D721Med (cell line): ENCODE measurements at places on chromosomes 12 and 14.

GRCh38 chr14:23829736-23830471 lies 123.7 kb upstream of the DHRS4 start:
- DNase-seq, result no peak

DNA sequence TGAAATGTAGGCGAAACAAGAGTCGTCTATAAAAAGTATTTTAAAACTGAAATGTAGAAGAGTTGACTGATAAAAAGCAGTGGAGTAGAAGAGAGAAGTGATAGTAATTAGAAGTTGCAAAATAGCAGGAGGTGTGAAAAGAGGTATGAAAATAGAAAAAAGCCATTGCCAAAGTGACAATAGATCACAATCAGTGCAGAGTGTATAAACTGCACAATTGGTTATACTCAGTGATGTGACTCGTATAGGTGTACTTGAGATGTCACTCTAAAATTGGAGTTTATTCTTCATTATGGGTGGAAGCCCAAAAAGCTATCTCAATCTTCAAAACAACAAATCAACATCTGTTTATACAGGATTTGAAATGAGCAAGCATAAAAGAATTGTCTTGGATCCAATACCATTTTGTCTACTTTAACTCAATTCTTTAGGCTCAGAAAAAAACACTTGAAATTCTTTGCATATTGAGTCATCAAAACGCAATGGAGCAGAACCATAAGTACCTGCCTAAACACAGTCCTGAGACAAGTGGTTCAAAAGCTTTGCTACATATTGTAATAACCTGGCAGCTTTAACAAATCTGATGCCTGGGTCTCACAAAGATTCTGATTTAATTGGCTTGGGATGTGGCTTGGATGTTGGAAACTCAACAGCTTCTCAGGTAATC lies 8.8 kb downstream of the IKBIP start:
- no peak for DNase-seq

- DNase-seq, result no peak
Measured at GRCh38 chr12:120278137-120279069, 12.9 kb upstream of the PXN start.

DNA sequence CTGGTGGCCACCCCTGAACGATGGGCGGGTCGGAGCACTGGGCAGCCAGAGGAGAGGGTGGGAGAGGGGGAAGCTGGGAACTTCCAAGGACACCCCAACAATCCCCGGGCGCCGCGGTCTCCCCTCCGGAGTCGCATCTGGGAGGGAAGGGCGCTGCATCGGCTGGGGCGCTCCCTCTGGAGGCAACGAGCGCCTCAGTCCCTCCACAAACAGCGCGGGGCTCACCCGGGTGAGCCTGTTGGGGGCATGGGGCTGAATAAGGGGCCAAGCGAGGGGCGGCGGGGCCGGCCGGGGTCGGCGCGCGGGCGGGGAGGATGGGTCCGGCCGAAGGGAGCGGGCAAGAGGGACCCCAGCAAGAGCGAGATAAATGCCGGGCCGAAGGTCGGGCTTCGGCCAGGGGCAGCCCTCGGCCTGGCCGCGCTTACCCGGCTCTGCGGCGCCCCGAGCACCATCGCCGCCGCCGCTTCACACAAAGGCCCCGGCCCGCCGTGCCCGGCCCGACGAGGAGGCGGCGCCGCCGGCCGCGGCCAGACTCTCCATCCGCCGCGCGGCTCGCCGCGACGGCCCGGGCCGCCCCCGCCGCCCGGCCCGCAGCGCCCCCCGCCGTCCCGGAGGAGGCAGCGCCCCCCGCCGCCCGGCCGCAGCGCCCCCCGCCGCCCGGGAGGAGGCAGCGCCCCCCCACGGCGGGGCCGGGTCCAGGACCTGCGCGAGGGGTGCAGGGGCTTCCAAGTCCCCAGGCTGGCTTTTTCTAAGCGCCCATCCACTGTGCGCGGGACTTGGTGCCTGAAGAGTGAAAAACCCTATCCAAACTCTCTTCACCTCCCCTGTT lies at the start of gene ZBTB39:
Gene ZBTB39 (minus strand): TSS at position 567 of the 829 bp plus-strand sequence. CDS start 1,629 bp downstream, outside the sequence.
- DNase-seq, result peak; percentile 66

DNA sequence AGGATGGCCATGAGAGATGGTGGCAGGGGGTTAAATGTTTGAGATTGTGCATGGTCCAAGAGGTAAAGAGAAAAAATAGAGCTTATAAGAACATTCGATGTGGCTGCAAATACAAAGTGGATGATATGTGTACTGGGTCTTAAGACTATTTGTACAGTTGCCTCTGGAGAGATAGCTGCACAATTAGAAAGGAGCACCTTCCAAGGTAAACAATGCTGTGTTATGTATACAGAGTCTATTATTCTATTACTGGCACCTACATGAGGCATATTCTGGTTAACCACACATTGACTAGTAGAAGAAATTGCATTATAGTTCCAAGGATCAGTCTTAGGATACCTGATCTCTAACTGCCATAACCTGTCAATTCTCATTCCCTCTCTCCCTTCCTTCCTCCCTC lies 238.0 kb upstream of the FOXN3 start:
- DNase-seq, result no peak

GRCh38 chr12:26460361-26460760 lies 265.0 kb downstream of the SSPN start:
- DNase-seq, result no peak

- no peak for DNase-seq
Measured at GRCh38 chr14:76019676-76020075, 34.1 kb downstream of the IFT43 start.

DNA sequence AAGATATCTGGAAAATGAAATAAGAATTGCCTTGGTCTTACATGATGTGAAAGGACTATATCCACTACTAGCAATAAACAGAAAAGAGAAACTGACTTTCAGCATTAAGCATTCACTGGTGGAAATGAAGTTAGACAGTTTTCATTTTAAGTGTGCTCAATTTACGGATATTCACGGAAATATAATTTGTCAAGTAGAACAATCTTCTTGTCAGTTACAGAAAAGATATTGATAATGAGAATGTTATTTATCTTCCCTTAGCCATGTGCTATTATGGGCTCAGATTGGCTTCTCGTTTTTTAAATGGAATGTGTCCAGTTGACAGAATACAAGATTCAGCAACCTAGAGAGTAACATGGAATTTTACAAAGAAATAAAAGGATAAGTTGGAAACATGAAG lies 118.6 kb upstream of the SLCO1C1 start:
- no peak for DNase-seq

DNA sequence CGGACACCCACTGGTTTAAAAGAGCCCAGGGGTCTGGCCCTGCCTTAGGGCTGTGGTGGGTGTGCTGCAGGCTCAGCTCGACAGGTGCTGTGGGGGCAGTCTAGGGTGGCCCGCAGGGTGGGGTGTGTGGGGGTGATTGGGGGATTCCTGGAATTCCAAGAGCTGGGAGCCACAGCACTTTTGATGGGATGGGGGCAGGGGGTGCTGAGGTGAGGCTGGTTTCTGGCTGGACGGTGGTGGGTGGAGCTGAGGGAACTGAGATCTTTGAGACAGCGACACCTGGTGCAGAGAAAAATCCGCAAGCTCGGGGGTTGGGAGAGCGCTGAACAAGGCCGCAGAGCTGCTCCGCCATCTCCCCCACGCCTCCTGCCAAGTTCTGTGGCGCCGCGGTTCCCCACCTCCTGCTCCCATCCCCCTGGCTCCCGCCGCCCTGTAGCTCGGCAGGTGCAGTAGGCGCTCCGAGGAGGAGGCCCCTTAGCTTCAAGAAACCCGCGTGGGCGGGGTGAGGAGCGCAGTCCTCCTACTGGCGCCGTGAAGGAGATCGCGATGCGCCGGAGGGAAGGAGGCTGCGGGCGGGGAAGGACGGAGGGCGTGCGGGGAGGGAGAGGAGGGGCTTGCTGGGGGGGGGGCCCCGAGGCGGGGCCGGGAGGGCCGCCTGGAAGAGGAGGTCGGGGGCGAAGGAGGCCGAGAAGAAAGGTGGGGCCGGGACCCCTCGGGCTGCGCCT lies 1.3 kb upstream of the TEDC1 start:
- no peak for DNase-seq

- no peak for DNase-seq
Measured at GRCh38 chr12:124165695-124166094, 129.2 kb upstream of the RFLNA start.

DNA sequence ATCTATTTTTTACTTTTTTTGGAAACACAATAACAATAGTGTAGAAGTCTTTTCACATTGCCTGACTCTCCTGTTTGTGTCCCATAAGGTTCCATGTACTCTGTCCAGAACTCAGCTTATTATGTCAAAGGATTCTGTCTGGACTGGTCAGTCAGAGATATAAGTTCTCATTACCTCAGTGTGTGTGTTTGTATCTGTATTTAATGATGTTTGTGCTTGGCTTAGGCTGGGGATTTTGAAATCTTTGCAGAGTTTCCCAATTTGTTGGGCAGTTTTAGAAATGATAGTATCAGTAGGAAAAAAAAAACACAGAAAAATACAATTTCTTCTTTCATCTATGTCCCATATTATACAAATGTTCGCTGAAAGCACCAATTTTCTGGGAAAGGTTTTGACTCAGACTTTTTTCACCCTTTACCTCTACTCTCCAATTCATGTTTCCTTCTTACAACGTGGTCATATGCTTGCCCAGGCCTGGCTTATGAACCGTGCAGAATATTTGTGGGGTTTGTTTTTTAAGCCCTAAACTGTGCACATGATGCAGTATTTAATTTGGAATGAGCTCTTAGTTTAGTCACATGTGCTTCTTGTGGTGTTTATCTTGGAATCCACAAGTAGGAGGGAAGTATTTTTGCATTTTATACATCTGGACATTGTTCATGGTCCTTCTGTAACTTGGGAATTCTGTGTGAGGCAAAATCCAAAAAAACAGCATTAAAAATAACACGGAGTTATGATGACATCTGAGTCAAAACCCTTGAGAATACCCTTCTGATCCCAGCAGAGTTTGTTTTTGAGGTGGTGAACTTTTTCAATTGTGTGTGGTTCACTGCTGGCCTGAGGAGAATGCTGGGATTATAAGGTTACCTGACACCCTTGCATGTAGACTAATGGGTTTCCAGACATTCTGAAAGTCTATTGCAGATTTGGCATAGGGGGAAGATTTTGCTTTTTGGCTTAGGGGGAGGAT lies 121.2 kb downstream of the RAD51B start:
- DNase-seq, result no peak

GRCh38 chr14:50631408-50631821 lies 36.7 kb downstream of the SAV1 start:
- DNase-seq, result no peak

DNA sequence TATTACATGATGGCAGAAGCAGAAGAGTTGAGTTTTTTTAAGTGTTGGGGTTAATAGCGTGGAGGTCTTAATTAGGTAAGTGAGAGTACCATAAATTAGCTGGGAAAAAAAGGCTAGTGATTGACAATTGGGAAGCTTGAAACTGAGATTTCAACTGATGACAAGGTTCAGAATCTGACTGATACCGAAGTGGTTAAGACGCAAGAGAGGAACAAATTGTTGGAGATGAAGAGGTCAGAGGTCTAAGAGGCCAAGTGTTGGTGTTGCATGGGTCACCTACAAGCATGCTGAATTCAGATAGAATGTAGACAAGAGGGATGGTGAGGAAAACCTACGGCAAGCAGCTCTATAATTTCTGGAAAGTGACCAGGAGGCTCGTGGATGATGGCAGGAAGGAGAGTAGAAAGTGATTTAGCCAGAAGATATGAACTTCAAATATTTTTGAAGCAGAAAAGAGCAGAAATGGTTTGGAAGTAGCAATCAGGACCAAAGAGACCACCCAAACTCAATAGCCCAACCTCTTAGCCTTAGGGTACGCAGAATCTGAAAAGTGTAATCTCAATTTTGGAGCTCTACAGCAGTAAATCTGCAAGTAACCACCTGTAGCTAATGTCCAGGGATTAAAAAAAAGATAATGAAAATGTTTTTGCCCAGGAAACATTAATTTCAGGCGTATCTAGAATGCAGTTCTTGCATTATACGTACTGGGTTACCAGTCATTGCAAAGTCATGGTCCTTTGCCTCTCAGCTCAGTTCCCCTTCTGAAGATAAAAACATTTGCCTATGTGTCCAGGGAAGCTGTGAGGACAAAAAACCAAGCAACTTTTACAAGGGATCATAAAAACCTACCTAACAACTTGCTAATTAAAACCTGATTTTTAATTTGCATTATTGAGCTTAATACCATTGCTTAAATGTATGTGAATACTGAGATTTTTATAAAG lies 1.7 kb upstream of the TMPO start:
- no peak for DNase-seq

- DNase-seq, result no peak
Measured at GRCh38 chr12:34210689-34211530, 188.6 kb downstream of the ALG10 start.

DNA sequence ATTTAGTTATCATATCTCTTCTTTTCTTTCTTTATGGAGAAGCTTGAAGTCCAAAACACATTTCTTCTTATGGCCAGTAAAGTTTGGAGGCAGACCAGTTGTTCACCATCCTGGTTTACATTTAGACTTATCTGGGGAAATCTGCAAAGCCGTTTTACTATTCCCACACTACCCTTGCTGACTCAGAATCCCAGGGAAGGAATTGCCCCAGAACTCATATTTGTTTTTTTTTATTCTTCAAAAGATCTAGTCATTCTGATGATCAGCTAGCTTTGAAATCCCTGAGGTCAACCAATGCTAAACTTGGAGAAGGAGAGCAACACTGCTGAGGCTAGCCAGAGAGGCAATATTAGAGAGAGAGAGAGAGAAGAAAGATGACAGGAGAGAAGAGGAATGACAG lies 12.3 kb upstream of the LMO3 start:
- DNase-seq, result no peak

GRCh38 chr14:76706811-76707210 lies 54.5 kb upstream of the VASH1 start:
- no peak for DNase-seq

DNA sequence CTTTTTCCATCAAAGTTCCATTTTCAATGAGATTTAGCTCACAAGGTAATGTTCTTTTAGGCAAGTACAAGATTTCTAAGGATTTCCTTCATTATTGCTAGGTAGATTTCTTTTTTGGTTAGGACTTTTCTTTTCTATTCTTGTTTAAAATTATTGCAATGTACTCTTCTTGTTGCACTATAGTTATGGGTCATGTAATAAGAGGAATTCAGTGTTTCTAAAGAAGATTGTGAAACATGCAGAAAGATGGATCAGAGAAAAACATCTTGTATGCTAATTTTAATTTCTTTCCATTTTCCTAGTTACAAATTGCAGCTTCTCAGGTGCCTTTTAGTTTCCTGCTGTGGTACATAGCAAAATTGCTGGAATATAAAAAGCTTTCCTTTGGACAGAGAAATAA lies 56.1 kb downstream of the BTG1 start:
- DNase-seq, result no peak
